Fibroblast of villous mesenchyme (primary cell): ENCODE measurements at places on chromosomes 6 and 20. TPM values are rescaled to one million over a fixed set of nuclear protein-coding genes. Genes with fewer than 3 reads are reported as not detected.
A peak's percentile ranks its signal among the peaks of the same experiment; 100 is the strongest.

SUMO4 gene
- 2.6 TPM in 2 replicates for total RNA-seq

CDC40 gene
- 19.0 and 32.0 TPM in 2 replicates for total RNA-seq

TREML2 gene
- total RNA-seq, result not detected in 2 replicates

SEC23B gene
- 41.6 and 67.4 TPM in 2 replicates for total RNA-seq

PTCRA gene
- not detected in 2 replicates for total RNA-seq

DNA sequence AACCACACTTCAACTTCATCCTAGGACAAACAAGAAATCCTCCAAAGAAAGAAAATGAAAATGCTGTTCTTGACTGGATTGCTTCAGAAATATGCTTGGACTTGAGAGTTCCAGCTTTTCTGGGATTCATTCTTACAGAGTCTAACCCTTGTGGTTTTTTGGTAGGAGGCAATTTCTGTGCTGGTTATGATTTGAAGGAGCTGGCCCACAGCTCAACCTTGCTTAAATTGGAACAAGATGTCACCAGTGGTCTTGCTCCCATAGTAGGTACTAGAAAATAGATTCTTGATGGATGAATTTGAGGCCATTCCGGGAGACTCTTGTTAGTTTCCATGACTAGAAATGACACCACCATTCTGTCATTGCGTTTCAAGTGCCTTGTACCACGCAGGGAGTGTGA is 54.3 kb upstream of the BMP6 start:
- peak; percentile 25 for DNase-seq

GRCh38 chr6:152557502-152557901 is 79.7 kb downstream of the SYNE1 start:
- no peak for DNase-seq

- peak; percentile 38 for DNase-seq
Observed at GRCh38 chr6:89371849-89372505, 19.5 kb upstream of the UBE2J1 start.

GRCh38 chr6:134457941-134458340 is 140.0 kb upstream of the SGK1 start:
- DNase-seq, result no peak

GRCh38 chr6:111411978-111412566 is 70.9 kb downstream of the REV3L start:
- DNase-seq, result no peak

DNA sequence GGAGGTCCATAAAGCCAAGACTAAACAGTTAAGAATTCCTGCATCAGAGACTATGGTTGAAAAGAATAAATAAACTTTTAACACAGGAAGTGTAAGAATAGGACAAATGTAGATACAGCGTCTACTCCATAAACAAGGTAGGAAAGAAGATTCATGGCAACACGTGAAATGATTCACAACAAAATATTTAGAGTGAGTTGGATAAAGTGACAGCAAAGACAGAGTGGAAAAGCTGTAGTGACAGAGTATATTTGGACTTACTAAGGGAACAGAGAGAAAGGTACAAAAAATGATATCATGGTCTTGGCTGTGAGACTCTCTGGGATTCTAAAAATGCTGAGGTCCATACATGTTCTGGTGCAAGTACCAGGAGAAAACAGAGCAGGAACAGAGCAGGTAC is 21.9 kb upstream of the KIAA0408 start:
- peak; percentile 26 for DNase-seq

DNA sequence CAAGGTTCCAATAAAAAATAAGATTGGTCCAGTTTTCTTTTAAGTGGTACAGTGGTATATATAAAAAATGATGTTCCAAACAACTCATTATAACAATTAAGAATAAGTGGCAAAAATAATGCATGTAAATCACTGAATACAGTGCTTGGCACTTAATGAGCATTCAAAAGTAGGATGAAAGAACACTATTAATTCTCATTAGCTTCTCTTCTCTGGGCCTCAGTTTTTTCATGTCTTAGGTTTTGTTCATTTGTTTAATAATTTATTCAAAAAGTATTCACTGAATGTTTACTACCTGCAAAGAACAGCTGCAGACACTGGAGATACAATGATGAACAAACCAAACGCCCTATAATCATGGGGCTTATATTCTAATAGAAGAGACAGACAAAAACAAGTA is 21.1 kb downstream of the BCL2L1 start:
- DNase-seq, result no peak

DNA sequence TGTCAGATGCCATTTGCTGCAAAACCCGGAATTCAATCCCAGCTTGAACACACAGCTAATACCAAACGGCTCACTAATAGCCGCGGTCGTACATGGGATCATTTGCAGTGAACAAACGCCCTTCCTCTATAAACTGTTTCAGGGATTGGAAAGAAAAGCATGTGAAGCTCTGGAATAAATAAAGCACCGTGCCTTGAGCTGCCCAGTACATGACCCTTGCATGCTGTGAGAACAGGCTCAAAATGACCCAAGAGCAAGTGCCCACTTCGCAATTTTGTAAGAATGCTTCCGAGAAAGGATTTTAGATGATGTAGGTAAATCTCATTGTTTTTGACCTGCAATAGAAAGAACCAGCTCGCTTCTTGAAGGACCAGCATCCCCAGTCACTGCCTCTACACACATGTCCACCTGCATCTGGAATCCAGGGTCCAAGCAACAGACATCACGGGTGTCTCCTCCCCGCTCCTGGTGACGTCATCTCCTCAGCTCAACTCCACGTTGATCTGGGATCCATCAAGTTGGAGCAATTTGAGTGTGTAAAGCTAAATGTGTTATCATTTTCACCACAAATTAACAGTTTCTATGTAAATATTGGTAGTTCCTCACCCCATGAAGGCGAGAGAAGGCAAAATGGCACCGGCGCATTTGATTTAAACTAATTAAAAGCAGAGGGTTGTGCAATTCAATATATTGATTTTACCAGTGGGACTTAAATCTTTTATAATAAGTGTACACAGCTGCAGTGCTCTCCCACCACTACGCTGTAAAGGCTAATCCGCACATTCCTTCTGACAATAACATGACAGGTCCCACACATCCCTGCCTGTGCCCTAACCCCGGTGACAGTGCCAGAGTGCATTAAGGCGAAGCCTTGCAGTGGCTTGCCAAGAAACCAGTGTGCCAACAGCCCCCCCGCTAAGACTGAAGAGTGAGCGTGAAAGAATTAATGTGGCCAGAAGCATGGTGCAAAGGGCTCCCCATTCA is 6.2 kb downstream of the BMP7 start:
- DNase-seq, result no peak

- DNase-seq, result no peak
Observed at GRCh38 chr20:20680991-20681508, 31.4 kb downstream of the RALGAPA2 start.
